Effector CD8-positive, alpha-beta T cell (primary cell): ENCODE measurements at places on chromosomes 13 and 19.

- no peak for DNase-seq
Measured at GRCh38 chr13:81326913-81327312, 986.0 kb upstream of the SPRY2 start.

DNA sequence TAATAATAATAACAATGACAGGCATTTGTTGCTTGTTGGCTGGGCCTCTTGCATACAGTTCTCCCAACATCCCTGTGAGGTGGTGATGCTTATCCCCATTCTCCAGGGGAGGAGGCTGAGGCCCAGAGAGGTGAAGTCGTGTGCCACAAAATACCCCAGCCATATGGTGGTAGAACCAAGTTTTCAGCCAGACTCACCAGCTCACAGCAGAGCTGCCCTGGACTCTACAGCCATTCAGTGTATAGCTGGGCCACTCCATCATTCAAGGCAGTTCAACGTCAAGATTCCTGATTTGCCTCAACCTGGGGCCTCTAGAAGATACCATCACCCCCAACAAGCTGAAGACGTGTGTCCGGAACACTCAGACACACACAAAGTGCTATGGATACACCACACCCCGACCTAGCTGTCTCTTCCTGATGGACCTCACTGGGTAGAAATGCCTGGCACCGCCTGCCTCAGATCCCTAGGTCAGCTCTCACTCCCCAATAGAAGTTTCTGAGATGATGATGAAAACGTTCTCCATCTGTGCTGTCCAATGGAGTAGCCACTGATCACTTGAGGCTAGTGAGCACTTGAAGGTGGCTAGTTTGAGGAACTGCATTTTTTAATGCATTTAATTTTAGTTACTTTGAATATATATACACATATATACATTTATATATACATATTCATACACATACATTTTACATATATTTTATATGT is 4.3 kb upstream of the CEACAM19 start:
- no peak for DNase-seq

- DNase-seq = no peak
Measured at GRCh38 chr13:111475488-111475887, 155.0 kb downstream of the TEX29 start.

DNA sequence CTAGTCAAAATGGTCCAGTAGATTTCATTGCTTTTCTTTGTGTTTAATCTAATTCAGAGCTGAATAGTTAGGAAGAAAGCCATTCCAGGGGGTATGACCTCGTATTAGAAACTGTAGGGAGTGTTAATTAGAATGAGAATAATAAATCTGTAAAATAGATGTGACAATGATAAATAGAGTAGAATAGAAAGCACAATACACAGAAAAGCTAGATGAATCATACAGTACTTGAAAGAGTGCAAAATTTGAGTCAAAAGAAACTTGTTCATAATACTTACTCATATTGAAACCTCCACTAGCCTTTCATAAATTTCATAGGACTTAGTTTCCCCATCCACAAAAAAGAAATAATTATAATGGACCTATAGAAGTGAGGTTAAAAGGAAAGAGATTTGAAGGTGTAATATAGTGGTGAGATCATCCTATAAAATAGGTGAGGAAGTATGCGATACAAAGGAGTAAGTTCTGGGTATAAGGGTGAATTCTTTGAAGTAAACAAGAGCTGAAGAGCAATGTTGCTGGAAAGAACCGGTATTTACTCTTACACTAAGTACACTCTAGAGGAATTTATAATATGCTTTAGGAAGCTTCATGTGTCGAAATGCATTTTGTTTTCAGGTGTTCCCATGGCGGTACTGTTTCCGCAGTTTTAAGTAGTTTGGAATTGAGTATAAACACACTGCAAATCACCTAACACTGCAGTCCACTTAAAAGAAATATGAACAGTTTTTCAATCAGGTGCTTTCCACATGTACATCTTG is 21.9 kb downstream of the PCDH17 start:
- DNase-seq = no peak

GRCh38 chr19:8323781-8324185 is 2.5 kb downstream of the RPS28 start:
- DNase-seq = no peak

- DNase-seq = no peak
Measured at GRCh38 chr13:49399801-49400472, 43.9 kb downstream of the CAB39L start.
